ENCODE measurements at places on chromosomes 1 and 21.

- DNase-seq: no peak
Measured at GRCh38 chr1:228020686-228021354, 14.0 kb downstream of the WNT3A start.

DNA sequence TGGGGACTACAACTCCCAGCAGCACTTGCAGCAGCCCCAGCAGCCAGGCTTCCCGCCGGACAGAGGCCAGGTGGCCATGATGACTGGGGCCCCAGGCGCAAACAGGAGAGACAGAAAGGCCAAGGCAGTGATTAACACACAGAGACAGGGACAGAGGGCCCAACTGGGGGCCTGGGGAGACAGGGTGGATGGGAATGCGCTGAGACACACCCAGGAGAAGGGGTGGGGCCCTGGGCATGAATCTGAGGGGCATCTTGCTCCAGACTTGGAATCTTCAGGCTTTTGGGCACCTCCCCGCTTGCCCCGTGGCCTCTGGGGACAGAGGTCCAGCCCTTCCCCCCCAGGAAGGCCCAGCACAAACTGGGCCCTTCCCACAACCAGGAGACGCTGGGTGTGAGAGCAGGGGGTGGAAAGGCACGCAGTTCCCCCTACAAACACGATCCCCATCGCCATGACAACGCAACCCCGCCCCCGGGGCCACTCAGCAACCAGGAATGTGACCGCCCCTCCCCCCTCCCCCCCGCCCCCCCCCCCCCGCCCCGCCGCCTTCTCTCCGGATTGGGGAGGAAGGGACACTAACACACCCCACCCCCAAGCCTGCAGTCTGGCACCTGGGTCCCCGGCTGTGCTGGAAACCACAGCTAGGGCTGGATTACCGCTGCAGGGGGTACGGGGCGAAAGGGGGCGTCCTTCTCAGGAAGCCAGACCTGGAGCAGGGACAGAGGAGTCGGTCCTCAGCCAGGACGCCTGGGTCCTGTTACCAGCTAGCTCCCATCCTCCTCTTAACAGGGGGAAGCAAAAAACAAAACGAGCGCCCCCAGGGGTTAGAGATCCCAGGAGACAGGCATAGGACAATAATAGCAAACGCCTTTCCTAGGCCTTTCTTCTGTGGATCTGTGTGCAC is 4.5 kb downstream of the HDGF start:
- DNase-seq: peak; percentile 69

DNA sequence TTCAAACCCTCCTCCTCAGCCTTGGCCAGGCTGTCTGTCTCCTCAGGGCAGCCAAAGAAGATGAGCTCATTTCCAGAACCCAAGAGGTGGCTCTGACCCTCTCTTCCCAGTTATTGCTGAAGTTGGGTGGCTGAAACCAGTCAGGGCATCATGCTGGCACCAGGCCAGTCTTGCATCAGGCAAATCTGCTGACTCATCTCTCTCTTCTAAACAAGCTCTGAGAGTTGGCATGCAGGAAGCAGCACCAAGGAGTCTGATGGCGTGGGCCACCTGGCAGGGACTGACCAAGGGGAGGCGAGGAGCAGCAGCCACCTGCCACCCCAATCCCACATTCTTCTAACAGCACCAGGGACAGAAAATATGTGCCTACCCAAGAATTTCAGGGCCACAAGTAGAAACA is 104.8 kb upstream of the ATP1A1 start:
- no peak for DNase-seq

DNA sequence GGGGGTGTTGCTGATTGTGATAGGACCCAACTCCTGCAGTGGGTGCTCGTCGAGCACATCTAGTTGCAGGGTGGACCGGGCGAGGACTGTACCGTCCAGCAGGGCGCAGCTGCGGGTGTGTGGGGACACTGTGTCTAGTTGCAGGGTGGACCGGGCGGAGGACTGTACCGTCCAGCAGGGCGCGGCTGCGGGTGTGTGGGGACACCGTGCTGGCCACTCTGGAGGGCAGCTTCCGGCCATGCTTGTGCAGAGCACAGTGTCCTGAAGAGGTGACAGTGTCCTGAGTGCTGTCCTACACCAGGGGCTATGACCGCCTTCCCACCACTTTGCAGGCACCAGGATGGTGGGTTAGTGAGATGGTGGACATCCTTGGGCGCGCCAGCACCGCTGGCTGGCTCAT is 4.6 kb upstream of the TRPM2 start:
- DNase-seq: no peak

GRCh38 chr1:184390889-184391288 is 4.1 kb downstream of the C1orf21 start:
- DNase-seq: no peak

DNA sequence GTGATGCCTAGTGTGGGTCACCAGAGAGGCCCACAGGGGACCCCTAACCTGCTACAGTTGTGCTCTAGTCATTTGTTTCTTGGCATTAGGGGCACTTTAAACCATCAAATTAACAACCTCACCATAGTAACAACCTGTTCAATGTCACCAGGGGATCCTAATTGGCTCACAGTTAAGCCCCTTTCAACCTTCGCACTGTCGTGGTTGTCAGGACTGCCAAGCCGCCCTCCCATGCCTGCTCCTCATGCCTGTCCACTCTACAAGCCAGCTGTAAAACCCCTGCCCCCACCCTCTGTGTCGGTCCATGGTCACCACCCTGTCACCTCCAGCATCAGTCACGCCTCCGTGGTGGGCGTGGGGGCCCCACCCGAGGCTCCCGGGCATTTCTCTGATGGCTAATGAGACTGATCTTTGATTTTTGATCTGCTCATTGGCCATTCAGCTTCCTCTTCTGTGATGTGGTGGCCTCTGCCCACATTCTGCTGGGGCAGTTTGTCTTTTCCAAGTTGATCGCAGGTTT is 96.6 kb downstream of the WDR4 start:
- no peak for DNase-seq

- DNase-seq: peak; percentile 29
Measured at GRCh38 chr21:15592271-15592860, 137.4 kb upstream of the USP25 start.

DNA sequence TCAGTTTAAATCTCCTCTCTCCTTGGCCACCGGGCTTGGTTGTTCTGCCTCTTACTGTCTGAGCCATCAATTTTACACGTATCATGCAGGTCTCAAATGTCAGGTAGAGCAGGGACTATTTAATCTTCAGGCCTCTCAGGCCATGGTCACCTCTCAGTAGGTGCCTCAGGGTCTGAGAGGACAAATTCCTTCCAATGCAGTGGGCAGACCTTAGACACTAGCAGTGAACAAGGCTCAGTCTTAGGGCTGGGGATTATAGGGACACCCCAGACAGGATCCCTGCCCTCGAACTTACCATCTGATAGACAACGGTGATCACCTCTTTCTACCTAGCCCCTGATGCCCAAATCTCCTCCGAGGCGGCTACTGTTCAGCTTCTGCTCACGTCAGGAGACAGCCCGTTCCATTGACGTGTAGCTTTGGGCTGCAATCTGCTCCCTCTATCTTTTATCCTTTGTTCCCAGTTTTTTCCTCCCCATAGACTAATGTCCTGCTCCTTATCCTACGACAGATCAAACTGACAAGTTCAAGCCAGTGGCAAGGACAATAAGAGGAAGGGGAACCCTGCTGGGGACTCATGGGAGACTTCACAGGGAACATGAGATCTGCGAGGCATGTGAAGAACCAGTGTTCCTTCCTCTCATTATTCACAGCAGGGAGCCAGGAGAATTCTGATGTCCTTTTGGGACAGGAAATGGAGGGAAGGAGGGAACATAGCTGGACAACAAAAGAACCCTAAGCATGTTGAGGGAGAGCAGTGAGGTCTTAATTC is 1.4 kb upstream of the MYOG start:
- DNase-seq: no peak

- DNase-seq: no peak
Measured at GRCh38 chr1:73736125-73736524, 461.9 kb downstream of the LRRIQ3 start.

GRCh38 chr1:241622669-241623068 is 17.5 kb downstream of the CHML start:
- no peak for DNase-seq

DNA sequence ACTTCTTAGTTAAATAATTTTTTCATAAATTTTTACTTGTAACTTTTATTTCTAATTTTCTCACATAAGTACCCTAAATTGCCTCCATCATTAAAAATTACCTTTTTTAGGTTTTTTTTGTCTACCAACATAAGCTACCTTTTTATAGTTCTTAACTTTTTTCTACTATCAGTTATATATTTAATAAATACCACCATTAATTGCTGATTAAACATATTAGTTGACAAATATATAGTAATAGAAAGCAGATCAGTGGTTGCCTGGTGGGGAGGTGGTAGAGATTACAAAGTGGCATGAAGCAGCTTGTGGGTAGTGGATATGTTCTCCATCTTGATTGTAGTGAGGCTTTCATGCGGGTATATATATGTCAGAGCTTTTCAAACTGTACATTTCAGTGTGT is 6.1 kb upstream of the SH3BP5L start:
- DNase-seq: no peak

GRCh38 chr21:37878946-37879660 is 37.2 kb downstream of the KCNJ6 start:
- DNase-seq: no peak

- no peak for DNase-seq
Measured at GRCh38 chr1:164785841-164786534, 227.0 kb downstream of the PBX1 start.

- DNase-seq: no peak
Measured at GRCh38 chr1:168964478-168964877, 142.0 kb upstream of the ATP1B1 start.

DNA sequence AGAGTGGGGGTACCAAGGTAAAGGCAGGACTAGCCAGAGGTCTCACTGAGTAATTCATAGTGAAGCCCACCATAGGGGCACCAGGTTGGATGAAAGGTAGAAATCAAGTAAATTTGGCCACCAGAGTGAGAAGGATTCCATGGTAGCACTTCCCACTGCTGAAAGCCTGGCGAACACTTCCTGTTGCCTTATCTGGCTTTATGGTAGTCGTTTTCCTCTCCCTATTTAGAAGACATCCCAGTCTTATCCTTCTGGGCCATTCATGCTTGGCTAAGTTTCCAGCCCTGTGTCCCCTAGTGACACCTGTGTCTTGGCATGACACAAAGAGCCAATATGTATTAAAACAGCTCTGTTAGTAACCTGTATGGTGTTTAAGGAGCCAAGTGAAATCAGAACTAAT is 74.3 kb upstream of the SIPA1L2 start:
- no peak for DNase-seq

DNA sequence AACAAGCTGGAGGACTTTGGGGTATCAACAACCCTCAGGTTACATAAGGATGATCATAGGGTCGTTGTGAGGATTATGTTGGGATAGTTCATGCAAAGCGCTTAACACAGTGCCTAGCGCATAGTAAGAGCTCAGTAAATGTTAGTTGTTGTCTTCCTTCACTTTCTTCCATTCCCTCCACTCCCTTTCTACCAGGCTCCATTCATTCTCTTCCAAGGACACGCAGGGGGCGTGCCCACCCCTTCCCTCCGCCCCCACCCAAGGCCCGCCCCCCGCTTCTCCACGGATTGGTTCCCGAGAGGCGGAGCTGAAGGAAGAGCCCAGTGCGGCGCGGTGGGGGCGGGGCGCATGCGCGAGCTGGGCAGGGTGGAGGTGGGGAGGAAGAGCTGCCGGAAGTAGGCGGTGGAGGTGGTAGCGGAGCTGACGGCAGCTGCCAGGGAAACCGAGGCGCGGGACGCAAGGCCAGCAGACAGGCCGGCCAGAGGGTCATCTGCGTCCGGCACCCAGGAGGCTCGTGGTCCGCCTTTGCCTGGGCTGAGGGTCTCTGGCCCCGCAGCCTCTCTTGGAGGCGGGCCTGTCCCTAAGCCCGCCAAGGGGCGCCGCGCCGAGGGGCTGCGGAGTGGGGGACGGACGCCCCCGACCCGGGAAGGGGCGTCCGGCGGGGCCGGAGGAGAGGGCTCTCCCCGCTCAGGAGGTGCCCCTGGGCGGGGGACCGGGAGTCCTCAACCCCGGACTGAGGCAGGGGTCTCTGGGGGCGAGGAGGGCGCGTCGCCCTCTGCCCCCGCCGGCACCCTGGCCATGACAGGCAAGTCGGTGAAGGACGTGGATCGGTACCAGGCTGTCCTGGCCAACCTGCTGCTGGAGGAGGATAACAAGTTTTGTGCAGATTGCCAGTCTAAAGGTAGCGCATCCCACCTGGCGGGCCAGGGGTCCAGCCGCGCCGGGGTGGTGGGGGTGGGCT is at the start of gene SMAP2:
SMAP2 (plus strand) TSS at position 405 of the 961 bp plus-strand sequence; CDS start at position 799, 394 bp downstream.
- peak; percentile 93 for DNase-seq

- no peak for DNase-seq
Measured at GRCh38 chr1:15948595-15949452, 27.1 kb downstream of the ZBTB17 start.

DNA sequence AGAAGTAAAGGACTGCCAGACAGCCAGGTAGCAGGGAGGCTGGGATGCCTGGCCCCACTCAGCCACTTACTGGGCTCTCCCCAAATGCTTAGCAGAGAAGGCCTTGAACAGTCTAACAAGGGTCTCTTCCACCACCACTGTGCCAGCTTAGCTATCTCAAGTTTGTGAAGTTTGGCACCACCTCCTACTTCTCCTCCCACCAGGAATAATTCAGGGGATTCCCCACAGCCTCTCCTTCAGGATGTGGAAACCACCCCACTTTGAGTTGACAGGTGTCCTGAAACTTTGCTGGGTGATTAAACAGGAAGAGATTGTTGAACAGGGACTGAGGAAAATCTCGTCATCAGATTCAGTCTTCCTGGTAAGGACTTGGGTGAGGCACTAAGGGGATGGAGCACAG is 59.4 kb upstream of the ATP1B1 start:
- DNase-seq: no peak

- DNase-seq: no peak
Measured at GRCh38 chr1:96792220-96792619, 70.6 kb downstream of the PTBP2 start.

DNA sequence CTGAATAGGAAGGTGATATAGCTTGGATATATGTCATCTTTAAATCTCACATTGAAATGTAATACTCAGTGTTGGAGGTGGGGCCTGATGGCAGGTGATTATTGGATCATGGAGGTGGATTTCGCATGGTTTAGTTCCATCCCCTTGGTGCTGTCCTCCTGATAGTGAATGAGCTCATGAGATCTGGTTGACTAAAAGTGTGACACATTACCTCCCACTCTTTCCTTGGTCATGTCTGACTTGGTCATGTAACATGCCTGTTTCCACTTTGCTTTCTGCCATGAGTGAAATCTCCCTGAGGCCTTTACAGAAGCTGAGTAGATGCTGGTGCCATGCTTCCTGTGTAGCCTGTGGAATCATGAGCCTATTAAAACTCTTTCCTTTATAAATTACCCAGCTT is 664.5 kb upstream of the NR5A2 start:
- no peak for DNase-seq

- no peak for DNase-seq
Measured at GRCh38 chr21:24824209-24824608, 783.1 kb downstream of the MRPL39 start.

GRCh38 chr1:109897259-109897955 is 13.2 kb upstream of the CSF1 start:
- no peak for DNase-seq
